ENCODE measurements at places on chromosomes 7 and 10. TPM values are rescaled to one million over a fixed set of nuclear protein-coding genes. Genes with fewer than 3 reads are reported as not detected.

GRCh38 chr7:24036033-24036412 is 248.0 kb upstream of the NPY start:
- DNase-seq, result no peak

DNA sequence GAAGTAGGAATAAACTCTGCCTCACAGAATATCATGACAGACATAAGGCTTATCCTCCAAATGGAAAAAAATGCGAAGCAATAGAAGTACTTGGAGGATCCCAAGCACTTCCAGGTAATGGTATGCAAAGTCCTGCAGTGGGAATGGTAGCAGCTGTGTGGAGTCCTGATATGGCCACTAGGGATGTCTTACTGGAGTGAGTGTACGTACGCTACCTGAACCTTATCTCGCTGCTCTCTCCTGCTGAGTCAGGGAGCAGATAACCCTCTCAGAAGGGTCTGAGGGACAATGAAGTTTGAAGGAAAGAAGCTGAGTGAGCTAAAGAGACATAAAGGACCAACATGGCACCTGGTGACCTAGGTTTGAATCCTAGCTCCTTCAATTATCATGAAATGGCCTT is 42.2 kb downstream of the CH25H start:
- no peak for DNase-seq

- peak; percentile 16 for DNase-seq
Measured at GRCh38 chr7:139739863-139740597, 37.8 kb downstream of the HIPK2 start.

DNA sequence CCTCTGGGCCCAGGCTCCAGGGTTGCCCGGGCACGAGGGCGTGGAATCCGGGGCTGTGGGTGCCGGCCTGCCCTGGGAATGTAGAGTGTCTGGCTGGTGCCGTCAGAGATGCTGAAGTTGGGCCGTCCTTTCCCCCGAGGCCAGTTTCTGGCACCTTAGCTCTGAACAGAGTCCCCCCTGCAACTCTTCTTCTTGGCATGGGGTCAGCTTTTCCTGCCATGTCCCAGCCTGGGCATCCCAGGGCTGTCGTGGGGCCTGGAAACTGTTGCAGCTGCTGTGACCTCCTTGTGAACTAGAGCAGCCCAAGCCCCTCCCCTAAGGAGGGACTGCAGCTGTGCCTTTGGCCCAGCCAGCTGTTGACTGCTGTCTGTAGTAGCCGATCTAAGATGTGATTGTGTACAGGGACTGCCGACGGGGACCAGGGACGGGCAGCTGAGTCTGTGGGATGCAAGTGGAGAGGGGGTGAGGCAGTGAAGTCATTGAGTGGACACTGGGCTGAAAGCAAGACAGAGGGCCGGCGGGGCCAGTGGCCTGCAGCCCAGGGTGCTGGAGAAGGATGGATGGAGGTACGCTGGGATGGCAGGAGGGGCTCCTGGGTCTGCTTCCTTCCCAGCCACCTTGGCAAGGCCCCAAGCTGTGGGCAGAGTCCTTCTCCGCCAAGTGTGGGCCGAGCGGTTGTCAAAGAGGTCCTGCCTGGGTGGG is 35.8 kb downstream of the GBX1 start:
- DNase-seq, result no peak

GRCh38 chr7:80475383-80475782 is 36.5 kb downstream of the GNAT3 start:
- no peak for DNase-seq

DNA sequence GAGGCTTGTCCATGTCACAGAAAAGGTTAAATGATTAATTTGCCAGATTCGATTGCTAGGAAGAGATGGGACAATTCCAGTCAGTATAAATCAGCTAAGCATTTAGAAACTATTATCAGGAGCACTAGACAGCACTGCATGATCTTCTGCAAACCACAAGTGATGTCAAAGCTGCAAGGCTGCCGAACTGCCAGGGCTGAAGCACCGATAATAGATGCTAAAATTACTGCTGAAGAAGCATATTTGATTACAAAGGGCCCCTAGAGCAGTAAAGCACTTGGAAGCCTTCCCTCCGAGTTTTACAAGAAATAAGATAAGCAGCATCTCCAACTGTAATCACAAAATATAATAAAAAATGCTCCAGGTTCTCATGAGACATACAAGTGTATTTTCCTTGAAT is 40.6 kb downstream of the RNLS start:
- no peak for DNase-seq

DNA sequence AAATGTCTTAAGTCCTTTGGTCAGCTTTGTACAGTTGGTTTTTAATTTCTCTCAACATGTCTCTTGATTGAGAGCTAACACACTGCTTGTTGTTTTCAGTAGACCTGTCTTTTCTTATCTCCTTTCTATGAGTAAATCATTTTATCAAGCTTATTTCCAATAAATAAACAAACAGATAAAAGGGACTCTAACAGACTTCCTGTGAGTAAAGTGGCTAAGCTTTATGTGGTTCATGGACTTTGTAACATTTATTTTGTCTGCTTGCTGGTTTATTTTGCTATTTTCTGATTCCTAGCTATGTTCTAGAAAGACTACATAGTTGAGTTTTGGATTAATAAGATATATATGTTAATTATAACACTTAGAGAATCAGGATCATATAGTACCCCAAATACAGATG is 27.1 kb downstream of the OR9A2 start:
- DNase-seq, result no peak

DNA sequence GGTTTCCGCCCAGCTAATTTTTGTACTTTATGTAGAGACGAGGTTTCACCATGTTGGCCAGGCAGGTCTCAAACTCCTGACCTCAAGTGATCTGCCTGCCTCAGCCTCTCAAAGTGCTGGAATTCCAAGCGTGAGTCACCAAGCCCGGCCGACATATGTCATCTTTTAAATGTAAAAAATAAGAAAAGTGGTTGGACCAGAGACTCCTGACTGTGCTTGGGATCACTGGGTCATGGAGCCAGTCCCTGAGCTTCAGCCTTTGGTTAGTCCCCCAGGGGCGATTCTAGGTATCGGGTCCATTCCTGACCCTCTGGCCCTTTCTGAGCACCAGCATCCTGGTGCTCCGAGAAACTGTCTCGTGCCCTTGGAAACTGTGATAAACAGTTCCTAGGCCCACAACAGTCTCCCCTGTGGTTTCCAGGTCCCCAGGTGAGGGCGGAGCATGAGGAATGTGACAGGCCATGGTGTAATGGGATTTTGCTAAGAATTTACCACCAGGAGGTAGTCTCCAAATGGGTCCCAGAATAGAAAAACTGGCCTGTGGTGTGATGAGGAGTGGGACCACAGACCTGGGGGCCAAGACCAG is 32.8 kb downstream of the UBTD1 start:
- peak; percentile 23 for DNase-seq

- DNase-seq, result peak; percentile 92
Measured at GRCh38 chr7:151727579-151728285, 149.2 kb downstream of the PRKAG2 start.

GRCh38 chr7:101781439-101781838 is 36.0 kb upstream of the CUX1 start:
- DNase-seq, result no peak

GRCh38 chr10:118901380-118901779 is 128.1 kb upstream of the NANOS1 start:
- no peak for DNase-seq

DNA sequence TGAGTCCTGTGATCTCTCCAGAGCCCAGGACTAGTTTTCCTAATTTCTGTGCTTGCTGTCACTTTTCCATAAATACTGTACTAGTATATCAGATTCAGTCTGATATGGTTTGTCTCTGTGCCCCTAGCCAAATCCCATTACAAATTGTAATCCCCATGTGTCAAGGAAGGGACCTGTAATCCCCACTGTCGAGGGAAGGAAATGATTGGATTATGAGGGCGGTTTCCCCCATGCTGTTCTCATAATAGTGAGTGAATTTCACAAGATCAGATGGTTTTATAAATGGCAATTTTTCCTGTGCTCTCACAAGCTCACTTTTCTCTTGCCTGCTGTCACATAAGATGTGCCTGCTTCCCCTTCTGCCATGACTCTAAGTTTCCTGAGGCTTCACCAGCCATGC is 54.8 kb upstream of the IFRD1 start:
- DNase-seq, result no peak

DNA sequence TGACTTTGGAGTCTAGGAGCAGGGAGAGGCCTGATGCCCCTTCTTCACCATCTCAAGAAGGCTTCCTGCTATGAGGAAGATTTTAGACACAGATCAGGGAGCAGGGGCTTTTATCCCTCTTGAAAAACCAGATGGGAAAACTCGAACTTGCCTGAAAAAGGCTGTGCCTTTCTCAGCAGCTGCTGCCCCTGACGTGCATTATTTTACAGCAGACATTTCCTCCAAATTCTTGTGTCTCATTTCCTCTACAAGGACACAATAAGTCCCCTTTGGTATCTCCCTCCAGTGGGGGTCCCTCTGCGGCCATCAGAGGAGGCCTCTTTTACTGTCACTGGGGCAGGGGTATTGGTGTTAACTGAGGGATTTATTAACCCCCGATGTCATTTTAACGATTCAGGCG is 38.0 kb upstream of the AQP1 start:
- DNase-seq, result no peak

DNA sequence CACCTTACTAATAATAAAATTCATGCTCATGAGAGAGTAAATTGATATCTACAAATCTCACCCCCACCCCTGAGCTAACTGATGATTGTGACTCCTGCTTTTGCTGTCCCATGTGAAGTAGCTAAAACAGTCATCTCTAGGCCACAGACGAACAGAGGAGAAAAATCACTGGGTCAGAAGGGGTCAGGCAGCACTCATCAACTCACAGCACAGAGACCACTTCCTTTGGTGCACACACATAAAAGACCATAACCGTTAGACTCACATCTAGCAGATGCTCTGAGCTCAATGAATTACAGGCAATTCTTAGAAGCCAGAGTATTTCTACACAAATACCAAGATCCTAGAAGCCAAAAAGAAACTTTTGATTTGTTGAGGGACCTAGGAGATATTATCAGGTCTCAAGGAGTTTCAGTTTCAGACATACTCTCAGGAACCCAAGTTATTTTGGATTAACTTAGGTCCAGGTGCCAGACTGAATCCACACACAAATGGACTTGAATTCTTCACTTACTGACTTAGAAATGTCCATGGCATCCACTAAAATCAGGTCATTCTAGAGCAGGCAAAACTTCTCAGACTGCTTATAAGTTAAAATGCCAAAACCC is 65.0 kb upstream of the TES start:
- DNase-seq, result no peak

DNA sequence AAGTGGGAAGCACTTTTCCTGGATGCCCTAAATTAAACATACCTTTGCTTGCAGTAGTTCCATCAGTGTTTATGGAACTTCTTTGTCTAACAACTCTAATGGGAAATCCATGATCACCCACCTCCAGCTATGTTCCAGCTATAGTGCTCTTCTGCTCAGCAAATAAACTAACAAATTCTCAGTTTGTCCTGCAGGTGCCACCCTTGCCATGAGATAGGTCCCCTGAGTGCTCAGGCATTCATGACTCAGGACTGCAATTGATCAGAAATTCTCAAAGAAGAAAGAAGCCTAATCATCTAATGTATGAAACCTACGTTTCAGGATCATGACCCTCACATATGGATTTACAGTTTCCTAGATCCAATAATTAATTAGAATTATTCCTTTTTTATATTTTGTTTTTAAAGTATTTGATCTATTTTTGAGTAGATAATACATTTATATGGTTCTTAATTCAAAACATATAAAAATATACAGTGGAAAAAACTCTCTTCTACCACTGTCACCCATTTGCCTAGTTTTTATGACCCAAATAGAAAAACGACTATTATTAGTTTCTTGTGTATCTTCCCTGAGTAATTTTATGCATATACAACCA is 48.7 kb upstream of the DYNC1I1 start:
- DNase-seq, result peak; percentile 3

DNA sequence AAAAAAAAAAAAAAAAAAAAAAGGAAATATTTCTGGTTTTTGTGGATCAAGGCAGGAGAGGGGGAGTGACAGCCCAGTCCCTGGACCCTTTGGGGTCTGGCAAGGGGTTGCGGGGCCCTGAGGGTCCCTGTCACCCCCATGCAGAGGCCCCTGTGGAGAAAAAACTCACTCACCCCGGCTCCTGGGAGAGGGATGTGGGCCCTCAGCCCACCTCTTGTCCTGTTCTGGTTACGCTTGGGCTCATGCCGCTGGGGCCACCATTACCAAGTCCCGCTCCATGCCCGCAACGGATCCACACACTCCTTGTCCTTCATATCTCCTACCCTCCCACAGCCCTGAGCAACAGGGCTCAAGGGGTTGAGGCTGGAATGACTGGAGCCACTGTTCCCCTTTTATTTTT is 1.0 kb upstream of the TMEM184A start:
- DNase-seq, result no peak

DNA sequence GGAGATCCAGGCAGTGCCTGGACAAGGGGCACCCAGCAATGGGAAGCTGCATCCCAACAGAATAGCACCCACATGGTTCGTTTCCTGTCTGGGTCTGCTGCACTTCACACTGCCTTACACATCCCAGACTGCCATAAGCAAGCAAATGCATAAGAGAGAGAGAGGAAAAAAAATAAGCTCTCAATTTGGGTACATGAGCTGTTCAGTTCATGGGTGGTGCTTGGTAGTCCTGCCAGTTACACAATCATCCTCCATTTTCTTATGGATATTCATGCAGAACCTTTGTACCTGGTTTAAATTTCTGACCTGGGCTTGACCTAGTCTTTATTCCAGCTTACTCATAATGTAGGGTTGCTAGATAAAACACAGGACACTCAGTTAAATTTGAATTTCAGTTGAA is 733.6 kb downstream of the TNS3 start:
- no peak for DNase-seq

GRCh38 chr7:7156663-7157062 is 25.7 kb upstream of the C1GALT1 start:
- no peak for DNase-seq

DNA sequence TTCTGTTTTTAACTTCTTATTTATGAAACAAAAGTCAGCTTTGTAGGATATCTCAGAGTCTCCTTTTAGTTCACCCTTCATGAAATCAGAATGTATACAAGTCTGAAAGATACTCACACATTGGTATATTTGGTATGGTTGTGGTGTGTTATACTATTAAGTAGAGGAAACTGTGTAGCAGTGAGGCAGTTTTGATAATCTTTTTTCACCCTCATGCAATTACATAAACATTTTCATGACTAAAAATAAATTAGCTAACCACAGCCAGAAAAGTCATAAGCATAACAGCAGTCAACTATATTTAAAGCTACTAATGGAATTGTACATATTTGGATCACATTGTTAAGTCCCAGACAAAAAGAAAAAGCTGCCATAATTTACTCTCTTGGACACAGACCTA is 62.1 kb downstream of the FAM185A start:
- no peak for DNase-seq

- peak; percentile 95 for DNase-seq
Measured at GRCh38 chr7:32163141-32163806, 93.1 kb upstream of the PDE1C start.

BAMBI gene
- total RNA-seq, result 38.3 TPM

NCF1 gene
- total RNA-seq, result not detected

BLNK gene
- total RNA-seq, result not detected

TNS3 gene
- total RNA-seq, result 27.6 TPM

ZNF503 gene
- 8.8 TPM for total RNA-seq

TLX1 gene
- total RNA-seq, result not detected

GSTO2 gene
- total RNA-seq, result 1.8 TPM

PLXNA4 gene
- not detected for total RNA-seq

CLEC5A gene
- not detected for total RNA-seq

CPA2 gene
- total RNA-seq, result 1.6 TPM

TMEM273 gene
- total RNA-seq, result not detected

RTKN2 gene
- 2.7 TPM for total RNA-seq

LGI1 gene
- not detected for total RNA-seq

AKR1C1 gene
- 74.0 TPM for total RNA-seq

OPN4 gene
- total RNA-seq, result not detected

NPY4R2 gene
- total RNA-seq, result 0.26 TPM

TMEM270 gene
- total RNA-seq, result not detected
